ENCODE measurements at places on chromosomes 4 and X.
A peak's percentile ranks its signal among the peaks of the same experiment; 100 is the strongest.

DNA sequence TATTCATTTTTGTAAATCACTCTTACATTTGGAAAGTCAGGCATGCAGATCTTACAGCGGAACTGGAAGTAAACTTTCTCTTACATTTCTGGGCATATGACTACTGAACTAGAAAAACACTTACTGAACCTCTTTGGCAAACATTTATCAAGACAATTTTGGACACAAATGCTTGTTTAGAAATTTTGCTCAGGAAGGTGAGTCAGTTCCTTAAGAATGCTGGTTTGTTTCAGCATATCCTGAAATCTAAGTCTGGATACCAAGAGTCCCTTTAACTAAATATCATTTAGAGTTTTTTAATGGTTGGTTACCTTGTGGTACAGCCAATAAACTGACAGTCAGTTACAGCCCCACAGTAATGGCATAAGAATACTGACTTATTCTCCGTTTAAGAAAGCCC lies 15.0 kb downstream of the SHISA3 start:
- no peak for DNase-seq

DNA sequence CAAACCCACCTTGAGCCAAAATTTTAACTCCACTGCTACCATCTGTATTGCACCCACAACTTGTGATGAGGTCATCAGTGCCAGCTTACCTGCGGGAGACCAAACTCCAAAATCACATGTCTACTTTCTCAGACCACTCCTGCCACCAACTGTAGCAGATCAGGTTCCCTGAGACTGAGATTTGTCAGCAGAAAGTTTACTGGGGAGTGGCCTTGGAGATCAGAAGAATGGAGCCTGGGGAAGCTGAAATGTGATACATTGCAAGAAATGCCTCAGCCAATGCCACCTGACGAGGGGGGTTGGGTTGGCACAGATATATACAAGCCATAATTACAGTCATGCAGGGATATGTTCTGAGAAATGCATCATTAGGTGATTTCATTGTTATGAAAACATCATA lies 19.1 kb downstream of the HAUS3 start:
- DNase-seq, result no peak

DNA sequence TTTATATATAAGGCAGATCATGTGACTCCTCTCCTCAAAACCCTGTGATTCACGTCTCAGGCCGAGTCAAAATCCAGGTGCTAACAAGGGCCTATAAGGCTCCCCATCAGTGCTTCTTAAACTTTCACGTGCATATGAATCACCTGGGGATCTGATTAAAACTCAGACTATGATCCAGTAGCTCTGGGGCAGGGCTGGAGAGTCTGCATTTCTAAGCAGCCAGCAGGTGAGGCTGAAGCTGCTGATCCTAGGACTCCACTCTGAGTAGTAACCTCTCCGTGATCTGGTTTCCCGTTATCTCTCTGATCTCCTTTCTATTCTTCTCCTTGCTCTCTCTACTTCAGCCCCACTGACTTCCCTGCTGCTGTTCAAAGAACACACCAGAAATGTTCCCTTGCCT lies 252.4 kb upstream of the RPS6KA3 start:
- DNase-seq, result no peak

- DNase-seq, result no peak
Observed at GRCh38 chrX:21863241-21863640, 7.5 kb downstream of the YY2 start.

DNA sequence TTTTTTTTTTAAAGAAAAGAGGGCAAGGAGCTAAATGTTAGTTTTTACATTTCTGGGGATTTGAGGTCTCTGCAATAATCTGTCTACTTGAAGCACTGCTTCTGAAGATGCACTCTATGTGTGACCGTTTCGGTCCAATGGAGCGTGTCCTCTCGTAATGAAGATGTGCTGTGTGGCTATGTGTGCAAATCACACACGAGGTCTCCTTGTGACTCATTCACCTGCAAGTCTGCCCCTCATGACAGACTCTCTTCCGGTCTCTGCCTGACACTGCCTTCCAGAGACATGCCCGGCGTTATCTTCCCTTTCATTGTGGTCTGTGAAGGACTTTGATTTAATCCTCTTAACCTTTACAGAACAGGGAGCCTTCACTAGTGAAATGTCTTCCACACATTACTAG lies 84.3 kb downstream of the TRAM1L1 start:
- no peak for DNase-seq

- peak; percentile 40 for DNase-seq
Observed at GRCh38 chrX:104419211-104419610, 146.8 kb upstream of the IL1RAPL2 start.

GRCh38 chrX:38513112-38513742 lies 48.1 kb upstream of the TSPAN7 start:
- no peak for DNase-seq

DNA sequence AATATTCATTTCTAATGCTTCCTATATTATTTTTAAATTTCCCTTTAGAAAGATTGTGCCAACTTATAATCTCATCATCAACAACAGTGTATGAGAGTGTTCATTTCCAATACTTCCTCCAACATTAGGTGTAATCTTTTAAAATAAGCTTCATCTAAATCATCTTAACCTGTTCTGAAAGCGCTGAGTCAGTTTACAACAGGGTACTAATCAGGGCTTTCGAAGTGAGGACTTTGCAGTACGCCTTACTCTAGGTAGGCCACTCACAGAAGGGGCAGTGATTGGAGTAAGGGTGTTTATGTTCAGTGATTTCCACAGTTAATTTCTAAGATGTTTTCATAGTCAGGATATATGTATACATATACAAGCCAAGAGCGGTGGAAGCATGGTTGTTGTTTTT lies 87.9 kb downstream of the FRAS1 start:
- no peak for DNase-seq

- no peak for DNase-seq
Observed at GRCh38 chr4:83272900-83273299, 11.7 kb downstream of the COQ2 start.

GRCh38 chr4:74292111-74292870 lies 16.0 kb upstream of the EPGN start:
- DNase-seq, result no peak

DNA sequence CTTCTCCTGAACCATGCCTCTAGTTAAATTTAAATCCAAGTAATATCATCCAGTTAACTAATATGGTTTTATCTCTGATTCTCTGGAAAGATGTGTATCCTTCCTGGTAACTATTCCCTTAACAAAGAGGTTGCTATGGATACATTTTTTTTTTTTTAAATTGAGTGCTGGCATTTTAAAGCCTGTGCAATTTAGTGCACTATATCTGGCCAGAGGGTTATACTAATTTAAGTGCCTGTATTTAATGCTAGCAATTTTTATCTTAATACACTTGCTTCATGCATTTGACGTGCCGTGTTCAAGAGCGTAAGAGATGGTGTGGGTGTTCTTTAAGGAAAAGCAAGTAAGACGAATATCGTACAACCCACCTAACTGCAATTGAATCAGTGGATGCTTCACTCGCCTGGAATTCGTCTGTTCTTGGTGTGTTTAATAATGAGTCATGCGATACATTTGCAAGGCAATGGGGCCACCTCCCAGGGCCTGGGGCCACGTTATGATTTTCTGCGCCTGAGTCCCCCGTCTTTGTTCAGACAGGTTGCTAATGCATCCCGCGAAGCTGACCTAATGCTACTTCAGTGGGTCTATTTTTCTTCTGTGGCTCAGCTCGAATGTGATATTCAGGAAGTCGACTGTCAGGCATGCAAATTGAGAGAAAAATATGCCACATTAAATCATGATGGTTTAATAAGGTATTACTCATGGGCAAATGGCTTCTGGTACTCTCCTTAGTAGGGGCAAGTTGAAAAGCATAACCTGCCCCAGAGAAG lies 14.2 kb upstream of the MID1 start:
- peak; percentile 85 for DNase-seq

- DNase-seq, result no peak
Observed at GRCh38 chrX:102627640-102628039, 23.6 kb upstream of the GPRASP1 start.

DNA sequence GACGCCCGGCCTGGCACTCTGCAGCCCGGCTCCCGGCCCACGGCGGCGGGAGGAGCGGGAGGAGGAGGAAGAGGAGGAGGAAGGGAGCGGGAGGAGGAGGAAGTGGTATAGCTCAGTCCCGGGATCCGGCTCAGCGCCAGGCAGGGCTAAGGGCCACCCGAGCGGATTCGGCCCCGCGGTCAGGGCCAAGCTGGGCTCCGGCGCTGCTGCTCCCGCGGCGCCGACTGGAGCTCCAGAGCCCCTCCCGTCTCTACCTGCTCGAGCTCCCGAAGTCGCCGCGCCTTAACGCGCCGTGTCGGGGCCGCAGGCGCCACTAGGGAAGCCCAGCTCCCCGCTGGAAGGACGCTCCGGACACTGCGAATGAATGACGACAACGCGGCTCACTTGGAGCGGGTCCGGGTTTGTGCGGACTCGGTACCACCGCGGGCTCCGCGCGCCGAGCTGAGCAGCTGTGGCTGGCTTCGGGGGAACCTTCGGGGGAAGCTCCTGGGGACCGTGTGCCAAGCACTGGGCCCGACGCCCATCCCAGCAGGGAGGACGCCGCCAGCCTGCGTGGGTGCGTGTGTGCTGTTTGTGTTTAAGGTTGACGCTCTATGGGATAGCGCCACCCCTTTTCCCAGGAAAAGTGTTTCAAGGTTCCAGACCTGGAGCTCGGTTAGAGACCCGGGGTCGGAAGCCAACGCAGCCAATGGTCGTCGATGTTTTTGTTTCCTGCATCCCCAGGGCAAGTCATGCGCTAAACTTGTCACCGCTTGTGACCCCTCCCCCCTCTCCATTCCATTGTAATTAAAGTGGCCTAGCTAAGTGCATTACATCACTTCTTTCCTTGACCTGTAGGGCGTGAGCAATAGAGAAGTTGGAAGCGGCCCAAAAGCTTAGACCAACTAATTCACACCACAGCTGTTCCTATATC lies at the start of gene TBC1D9:
TSS of gene TBC1D9 (minus strand) at position 67 of the 913 bp plus-strand sequence. CDS start 340 bp downstream, outside the sequence.
- peak; percentile 78 for DNase-seq

DNA sequence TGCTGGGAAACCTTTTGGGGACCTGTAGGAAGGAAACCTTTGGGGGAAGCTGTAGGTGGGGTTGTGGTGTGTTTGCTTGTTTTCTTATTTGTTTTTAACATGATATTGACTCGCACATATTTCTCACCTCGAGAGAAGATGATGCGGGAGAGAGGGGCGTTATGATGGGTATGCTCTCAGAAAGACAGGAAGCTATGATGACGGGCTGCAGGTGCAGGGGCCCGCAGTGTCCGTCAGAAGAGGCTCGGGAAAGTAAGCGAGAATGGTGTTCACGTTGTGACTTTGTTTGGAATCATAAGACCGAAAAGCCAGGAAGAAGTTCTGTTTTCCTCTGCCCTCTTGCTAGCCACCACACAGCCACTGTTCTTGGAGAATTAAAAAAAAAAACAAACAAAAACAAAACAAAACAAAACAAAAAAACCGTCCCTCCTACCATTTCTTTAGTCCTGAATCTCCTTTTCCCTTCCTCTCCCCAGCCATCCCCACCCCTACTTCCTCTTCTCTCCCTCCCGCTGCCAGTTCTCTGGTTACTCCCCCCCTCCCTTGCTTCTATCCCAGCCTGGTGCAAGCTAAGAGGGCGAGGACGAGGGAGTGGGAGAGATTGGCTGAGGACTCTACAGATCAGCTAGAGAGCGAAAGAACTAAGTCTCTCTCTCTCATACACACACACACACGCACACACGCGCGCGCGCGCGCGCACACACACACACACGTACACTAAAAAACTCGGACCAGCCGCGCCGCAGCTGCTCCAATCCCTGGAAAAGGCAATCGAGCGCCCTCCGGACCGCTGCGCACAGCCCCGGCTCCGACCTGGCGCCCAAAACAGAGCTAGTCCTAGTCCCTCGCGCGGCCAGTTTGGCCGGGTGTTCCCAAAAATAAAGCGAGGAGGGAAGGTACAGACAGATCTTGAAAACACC lies at the start of gene BMP3:
TSS of gene BMP3 (plus strand) at position 648 of the 920 bp plus-strand sequence. CDS start 577 bp downstream, outside the sequence.
- DNase-seq, result no peak

GRCh38 chrX:41722214-41722613 lies 1.8 kb upstream of the GPR82 start:
- DNase-seq, result no peak

- no peak for DNase-seq
Observed at GRCh38 chrX:630612-631496, at the start of gene SHOX. SHOX (plus strand) TSS chrX:630791; CDS start chrX:630898, 107 bp downstream.

DNA sequence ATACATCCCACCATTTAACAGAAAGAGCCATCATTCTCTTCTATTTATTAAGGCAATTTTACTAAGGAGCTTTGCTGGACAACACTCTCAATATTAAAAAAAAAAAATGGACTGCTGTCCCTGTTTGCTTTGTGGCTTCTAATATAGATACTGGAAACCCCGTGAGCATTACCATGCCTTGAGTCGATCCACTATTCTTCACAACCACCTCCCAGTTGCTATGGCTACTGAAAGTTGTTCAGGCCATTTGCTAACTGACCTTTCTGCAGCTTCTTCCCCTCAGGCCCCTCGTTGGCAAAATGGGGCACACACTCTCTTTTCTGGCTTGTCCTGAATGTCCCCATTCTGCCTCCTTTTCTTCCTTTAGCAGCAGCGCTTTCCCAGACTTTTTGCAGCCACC lies 340.4 kb downstream of the NR3C2 start:
- no peak for DNase-seq

DNA sequence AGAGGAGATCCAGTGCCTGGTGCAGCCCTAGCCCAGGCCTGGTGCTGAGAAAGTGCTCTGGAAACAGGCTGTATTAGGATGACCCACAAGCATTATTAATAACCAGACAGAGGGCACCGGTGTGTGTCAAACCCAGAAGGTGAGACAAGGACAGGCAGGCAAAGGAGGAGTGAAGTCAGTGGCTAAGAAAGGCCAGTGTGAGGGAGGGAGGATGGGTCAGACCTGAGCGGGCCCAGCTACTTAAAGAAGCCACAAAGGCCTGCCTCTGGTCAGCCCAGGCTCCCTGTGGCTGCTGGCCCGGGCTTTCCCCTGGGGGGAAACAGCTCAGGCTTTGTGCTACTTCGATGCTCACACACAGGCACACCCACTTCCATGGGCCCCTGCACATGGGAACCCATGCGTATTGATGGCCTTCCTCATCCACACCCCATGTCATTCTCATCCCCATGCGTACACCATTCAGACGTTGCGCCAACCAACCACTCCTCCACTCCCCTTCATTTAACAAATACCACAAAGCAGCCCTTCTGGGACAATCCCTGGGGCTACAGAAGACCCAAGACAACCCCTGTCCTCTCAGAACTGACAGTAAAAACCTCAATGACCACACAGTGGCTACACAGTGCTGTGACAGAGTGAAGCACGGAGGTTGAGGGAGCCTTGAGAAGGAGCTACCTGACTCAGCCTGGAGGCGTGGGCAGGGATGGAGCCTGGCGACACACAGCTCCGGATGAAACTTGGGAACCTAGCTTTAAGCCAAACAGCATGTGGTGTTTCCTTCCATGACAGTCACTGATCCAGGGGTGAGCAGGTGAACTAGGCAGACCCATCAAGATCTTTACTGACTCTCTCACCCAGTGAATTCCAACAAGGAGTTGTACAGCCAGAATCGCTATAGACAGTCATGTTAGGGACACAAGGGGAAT lies 24.9 kb upstream of the MTM1 start:
- DNase-seq, result no peak

DNA sequence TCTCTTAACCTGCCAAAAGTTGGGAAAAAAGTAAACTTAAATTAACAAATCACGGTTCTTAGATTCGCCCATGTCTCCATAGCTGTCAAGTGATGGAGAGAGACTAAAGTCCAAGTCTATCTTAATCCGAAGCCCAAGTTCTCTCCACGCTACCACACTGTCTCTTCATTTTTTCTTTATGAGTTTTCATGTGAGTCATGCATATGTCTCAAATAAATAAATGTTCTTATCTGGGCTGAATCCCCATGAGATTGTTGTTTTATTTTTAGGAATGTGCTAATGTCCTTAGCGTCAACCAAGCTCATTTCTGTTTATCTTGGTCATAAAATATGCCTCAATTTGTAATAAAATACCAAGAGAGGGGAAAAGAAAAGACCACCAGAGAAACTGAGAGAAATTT lies 169.3 kb downstream of the RCHY1 start:
- no peak for DNase-seq
